ENCODE measurements at places on chromosomes 2 and 18.

GRCh38 chr18:78624646-78625279 is 354.9 kb upstream of the SALL3 start:
- DNase-seq = no peak

DNA sequence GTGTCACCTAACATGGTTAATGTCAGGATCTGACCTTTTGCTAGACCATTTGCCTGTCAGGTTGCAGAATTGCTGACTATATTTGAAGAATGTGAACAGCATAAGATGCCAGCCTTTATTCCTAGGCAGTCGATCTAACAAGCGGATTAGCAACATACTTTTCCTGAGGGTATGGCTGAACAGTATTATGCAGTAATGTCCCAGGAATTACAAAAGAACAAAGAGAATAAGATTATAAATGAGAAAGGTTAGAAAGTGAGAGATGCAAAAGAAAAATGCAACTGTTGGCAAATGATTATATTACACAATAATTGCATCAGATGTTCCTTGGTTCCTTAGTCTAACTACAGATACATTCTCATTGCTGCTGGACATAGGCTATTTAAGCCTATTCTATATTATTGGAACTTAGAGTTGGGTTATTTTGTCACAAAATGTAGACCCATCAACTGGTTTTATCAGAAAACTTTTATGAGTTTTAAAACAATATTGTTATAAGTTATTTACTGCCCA is 647.1 kb upstream of the CRIM1 start:
- no peak for DNase-seq

GRCh38 chr2:68828887-68829708 is 42.1 kb downstream of the BMP10 start:
- DNase-seq = peak; percentile 43

DNA sequence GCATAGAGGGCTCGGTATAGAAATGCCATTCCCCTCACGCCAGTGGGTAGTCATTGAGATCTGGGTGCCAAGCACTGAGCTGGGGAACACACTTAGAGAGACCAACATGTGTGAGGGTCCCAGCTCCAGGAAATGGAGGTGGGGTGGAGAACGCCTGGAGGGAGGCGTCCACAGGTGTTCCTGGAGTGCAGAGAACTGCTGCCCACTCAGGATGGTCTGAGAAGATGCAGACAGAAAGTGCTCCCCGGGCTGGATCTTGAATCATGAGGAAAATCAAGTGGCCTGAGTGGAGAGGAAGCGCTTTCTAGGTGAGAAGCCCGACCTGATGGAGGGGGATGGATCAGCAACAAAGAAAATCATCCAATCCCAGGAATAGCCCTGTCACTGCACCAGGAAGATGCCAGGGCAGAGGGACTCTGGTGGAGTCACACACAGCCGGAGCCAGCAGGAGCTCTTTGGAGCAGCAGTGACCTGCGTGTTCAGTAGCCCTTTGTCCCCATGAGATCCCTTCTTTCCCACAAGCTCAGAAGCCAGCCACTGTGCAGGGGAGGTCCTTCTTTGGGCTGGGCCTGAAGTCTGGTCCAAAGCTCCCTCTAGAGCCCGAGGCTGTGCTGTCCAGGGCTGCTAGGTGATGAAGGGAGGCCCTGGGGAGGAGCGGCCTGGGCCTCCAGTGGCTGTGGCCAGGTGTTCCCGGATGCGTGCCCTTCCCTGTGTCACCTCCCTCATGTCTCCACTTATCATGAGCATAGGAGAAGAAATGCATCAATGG is 112.3 kb downstream of the RNF144A start:
- DNase-seq = no peak

DNA sequence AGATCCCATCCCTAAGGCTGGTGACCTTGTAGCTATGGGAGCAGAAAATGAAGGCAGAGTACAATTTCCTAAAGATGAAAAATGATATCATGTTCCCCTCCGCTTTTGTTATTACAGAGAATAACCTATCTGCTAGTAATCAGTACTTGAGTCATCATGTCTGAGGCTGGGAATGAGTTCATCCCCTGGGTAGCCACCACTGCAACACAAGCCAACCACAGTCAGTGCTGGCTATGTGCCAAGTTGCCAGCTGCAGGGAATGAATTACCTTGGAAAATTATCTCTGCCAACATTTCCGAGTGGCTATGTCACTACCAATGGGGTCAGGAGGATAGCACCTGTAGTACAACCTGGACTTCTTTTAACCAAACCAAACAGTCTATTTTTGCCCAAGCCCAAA is 1094.7 kb upstream of the DDX18 start:
- no peak for DNase-seq

DNA sequence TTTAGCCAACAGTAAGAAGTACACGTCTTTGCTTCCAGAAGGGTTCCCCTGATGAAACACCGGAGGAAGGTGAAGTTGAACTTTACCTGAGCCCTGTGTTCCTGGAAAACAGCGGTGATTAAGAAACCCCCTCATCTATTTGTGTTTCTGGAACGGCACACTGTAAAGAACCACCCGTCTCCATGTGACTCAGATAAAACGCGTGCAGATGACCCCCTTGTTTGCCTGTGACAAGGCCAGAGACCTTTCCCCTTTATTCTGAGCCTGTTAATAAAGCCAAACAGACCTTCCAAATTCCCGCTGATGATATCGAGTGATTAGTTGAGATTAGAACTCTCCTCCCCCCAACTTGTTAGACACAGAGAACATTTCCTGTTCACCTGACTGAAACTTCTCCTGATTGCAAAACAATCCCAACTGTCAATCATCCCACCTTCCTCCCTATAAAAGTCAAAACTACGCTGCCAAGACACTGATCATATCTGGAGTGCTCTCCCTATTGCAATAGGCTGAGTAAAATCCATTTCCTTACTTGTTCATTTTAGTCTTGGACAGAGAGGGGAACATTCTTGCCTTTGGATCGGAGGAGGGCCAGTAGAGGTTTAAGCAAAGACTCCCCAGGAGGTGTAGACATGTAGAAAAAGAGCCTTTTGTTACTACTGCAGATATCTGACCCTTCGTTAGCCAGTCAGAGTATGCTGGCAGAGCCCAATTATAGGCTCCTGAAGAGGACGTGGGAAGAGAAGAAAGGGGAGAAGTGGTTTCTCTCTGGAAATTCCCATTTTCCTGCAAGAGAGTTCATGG is 914 bp upstream of the IWS1 start:
- no peak for DNase-seq

DNA sequence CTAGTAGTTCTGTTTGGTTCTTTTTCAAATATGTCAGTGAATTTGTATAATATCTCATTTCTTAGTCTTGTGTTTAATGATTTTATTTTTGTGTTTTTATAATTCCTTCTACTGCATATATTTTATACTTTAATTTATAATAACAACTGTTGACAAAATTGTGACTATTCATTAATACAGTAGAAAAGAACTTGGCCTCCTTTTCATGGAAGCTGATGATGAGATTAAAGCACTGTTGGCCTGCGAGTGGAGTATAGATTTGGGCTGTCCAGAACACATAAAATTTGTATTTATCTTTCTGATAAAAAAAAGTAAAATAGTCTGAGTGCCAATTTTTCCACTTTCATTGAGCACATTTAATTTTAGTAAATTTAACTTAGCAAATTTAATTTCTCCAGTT is 12.1 kb downstream of the CFLAR start:
- no peak for DNase-seq

DNA sequence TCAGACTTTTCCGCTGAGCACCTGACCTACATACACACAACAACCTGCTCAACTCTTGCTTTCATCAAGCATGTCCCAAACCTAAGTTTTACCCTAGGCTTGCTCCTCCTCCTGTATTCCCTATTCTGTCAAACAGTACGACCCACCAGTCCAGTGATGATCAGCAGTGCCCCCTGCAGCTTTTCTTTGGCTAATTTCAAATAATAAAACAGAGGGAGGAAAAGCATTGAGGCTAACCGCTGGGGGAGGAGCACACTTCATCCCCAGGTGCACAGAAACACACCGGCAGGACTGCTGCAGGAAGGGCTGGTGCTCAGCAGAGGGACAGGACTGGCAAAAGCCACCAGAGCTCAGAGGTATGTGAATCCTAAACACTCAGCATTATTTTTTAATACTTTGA is 21.2 kb downstream of the E2F6 start:
- no peak for DNase-seq

GRCh38 chr2:69100220-69100723 is 87.3 kb downstream of the ANTXR1 start:
- no peak for DNase-seq

- DNase-seq = no peak
Observed at GRCh38 chr2:58629545-58630119, 388.5 kb upstream of the FANCL start.

DNA sequence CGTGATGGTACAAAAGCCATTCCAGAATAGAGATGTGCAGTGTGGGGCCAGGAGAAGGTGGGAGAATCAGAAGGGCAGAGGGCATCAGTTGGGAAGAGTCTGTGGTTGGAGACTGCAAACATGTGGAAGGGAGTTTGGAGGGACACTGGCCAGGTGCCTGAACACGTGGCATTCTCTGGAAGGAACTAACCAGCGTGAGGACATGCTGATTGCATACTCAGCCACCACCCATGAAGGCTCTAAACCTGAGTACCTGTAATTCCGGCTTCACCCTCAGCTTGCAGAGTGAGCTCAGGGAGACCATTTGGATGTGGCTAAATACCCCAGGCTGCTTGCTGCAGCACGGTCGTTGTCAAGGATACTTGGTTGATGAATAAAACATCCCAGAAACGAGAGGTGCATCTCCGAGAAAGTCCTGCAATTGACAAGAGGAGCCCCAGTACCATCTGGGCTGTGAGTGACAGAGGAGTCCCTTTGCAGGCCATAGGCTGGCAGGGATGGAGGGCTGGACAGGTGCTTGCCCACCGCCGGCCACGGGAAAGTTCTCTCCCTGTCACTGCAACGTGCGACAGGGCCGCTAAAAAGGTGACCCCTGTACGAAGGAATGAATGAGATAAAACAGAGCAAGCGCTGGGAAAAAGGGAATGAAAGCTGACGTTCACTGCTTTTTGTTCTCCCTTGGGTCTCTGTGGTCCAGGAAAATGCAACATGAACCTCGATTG is 5.0 kb downstream of the ACKR3 start:
- no peak for DNase-seq

GRCh38 chr18:2662990-2663389 is 7.5 kb downstream of the SMCHD1 start:
- no peak for DNase-seq

- DNase-seq = no peak
Observed at GRCh38 chr2:35410431-35411061, 945.0 kb upstream of the CRIM1 start.

DNA sequence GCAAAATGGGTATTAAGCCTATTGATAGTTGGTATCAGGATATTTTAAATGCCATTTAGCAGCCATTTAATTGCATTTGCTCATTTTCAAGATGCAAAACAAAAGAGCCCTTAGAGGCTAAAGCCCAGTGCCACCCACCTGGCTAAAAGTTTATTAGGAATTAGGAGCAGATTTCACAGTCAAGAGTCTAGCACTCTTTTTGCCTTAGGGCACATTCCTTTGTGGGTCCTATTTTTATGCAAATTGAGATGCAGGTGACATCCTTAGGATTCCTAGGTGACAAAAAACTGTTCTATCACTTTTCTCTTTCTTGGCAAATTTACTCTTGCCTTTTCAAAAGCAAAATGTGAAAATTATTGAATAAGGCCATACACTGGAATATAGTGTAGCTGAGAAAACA is 42.0 kb downstream of the CTNNA2 start:
- no peak for DNase-seq

DNA sequence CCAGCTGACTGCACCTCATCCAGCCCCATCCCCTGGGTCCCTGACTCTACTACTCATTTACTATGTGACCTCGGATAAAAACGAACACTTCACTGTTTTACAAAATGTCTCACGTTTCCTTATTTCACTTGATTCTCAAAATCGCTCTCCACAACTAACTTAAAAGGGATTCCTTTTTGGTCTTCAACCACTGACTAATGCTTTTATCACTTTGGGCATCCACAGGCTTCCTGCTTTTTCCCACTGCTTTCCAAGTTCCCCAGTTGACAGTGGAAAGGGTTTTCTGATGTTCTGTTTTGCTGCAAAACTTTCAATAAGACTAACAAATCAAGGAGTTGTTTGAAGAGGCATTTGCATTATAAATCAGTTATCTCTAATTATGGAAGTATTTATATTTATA is 24.1 kb downstream of the EIF2AK3 start:
- DNase-seq = no peak

Measured in stimulated activated naive B cell treated with anti-CD40 and anti-IgM and Interleukin-4, amounts not matched to agents 10 μg/mL and 1 μg/mL and 100 μg/mL, for 72 hours (primary cell).